ENCODE measurements at places on chromosomes 13 and 19.

DNA sequence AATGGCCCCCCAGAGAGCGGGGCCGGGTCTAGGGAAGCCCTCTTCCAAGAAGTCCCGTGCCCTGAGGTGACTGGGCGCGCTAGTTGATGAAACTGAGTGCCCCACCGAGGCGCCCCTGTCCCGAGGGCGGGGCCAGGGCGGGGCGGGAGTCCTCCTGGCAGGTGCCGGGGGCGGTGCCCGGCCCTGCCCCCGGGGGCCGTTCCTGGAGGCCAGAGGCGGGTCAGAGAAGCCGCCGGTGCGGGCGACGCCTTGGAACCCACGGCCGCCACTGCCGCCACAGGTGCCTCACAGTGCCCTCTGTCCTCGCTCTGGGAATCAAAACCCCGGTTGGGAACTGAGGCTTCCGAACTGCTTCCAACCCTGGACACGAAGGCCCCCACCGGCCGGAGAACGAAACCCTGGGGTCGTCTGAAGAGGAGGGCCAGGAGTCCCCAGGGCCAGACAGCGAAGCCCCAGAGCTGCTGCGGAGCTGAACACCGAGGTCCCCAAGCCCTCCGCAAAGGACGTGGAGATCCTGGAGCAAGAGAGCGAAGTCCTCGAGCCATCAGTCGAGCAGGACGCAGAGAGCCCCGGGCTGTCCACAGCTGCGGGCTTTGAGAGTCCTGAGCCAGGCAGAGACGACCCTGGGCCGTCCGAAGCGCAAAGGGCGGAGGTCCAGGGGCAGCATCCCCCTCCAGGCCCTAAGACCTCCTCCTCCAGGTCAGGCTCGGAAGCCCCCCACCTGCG, at the start of gene MISP3:
TSS of gene MISP3 (plus strand) at position 252 of the 726 bp plus-strand sequence. CDS start 524 bp downstream, outside the sequence.
- no peak for DNase-seq

DNA sequence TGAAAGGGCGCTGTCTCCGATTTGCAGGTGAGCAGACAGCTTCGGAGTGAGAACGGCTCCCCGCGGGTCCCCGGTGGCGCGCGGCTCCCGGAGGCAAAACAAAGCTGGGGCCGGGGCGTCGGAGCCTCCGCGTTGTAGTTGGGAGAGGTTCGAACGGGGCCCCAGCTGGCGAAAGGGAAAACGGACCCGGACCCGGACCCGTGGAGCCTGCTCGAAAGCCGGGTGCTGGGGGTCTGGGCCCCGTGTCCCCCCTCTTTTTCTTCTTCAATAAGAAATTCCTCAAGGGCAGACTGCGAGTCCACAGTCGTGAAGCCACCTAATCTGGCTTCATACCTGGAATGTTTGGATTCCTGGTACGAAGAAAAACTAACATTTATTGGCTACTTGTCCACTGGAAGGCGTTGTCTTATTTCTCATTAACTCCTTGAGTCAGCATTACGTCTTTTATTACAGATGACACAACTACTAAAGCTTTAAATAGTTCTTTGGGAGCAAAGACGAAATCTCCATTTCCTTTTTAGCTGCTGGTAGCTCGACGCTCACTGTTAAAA, 632 bp upstream of the MTIF3 start:
- peak; percentile 44 for DNase-seq

DNA sequence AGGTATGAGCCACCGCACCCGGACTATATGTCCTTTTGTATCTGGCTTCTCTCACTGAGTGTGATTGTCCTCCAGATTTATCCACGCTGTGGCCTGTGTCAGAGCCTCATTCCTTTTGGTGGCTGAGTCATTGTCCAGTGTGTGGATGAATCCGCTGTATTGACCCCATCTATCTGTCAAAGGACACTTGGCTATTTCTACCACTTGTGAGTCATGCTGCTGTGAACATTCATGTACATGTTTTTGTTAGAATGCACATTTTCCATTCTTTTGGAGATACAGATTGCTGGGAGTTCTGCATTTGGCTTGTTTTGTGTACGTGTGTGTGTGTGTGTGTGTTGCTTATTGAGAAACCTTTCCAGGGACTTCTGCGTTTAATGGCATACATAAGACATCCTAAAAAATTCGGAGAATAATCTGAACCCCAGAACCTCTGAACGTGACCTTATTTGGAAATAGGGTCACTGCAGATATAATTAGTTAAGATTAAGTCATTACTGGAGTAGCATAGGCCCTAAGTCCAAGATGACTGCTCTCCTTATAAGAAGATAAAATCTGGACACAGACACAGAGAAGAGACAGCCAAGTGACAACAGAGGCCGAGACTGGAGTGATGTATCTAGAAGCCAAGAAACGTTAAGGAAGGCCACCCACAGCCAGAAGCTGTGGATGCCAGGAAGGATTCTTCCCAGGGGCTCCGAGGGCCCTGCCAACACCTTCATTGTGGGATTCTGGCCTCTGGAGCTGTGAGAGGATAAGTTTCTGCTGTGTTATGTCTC, 4.9 kb upstream of the GIPC3 start:
- DNase-seq: no peak

GRCh38 chr13:35693134-35693784, 216.8 kb upstream of the MAB21L1 start:
- no peak for DNase-seq

Measured in naive thymus-derived CD4-positive, alpha-beta T cell (primary cell).